ENCODE measurements at places on chromosomes 4 and X. TPM values are rescaled to one million over a fixed set of nuclear protein-coding genes. Genes with fewer than 3 reads are reported as not detected.

GRCh38 chr4:156829201-156829873 is 142.3 kb downstream of the PDGFC start:
- H3K27ac ChIP-seq, result no peak overlapping the region
- DNase-seq, result no peak
- H3K27me3 ChIP-seq, result no peaks in the 10 kb centered on the region
- no peaks in the 10 kb centered on the region for H3K36me3 ChIP-seq
- no peaks in the 10 kb centered on the region for H3K4me1 ChIP-seq
- no peak overlapping the region for H3K4me3 ChIP-seq

DNA sequence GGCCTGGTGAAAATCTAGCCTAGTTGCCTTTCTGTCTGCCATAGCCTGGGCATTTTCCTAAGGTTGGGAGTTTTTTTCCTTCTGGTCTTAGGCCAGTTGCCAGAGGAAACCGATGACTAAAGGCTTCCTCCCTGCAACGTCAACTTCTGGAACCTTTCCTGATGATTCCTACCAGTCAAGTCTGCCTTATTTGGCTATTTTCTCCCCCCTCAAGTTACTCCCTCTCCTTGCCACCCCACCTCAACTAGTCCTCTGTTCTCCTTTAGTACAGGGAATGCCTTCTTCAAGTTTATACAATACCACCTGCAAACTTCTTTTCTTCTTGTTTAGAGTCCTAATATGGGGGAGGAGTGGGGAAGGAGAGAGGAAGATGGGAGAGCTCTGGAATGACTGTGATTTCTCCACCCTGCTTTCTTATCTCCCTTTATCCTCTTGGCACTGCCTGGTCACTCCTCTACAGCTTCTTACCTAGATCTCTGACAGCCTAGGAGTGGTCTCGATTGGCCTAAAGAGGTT is 10.6 kb downstream of the MSN start:
- H3K27me3 ChIP-seq, result no peaks in the 10 kb centered on the region
- DNase-seq, result no peak
- peak overlapping the region; percentile 4 for H3K27ac ChIP-seq
- H3K4me1 ChIP-seq, result peaks cover 89% of the 10 kb centered on the region
- H3K36me3 ChIP-seq, result no peaks in the 10 kb centered on the region

GRCh38 chrX:8729811-8730210 is 2.1 kb downstream of the ANOS1 start:
- no peak overlapping the region for H3K27ac ChIP-seq
- H3K4me1 ChIP-seq, result no peaks in the 10 kb centered on the region
- no peaks in the 10 kb centered on the region for H3K27me3 ChIP-seq
- DNase-seq, result no peak
- H3K4me3 ChIP-seq, result no peak overlapping the region
- no peaks in the 10 kb centered on the region for H3K36me3 ChIP-seq

The SEC24B gene
- 17.6 TPM for polyA plus RNA-seq

The POU4F2 gene
- not detected for polyA plus RNA-seq

GRCh38 chr4:68187145-68187544 is 57.5 kb upstream of the TMPRSS11F start:
- no peak overlapping the region for H3K4me3 ChIP-seq
- no peak overlapping the region for H3K27ac ChIP-seq
- no peak for DNase-seq
- H3K36me3 ChIP-seq, result no peaks in the 10 kb centered on the region
- H3K27me3 ChIP-seq, result no peaks in the 10 kb centered on the region

The HS3ST1 gene
- polyA plus RNA-seq, result not detected

The NXT2 gene
- polyA plus RNA-seq, result 15.8 TPM

DNA sequence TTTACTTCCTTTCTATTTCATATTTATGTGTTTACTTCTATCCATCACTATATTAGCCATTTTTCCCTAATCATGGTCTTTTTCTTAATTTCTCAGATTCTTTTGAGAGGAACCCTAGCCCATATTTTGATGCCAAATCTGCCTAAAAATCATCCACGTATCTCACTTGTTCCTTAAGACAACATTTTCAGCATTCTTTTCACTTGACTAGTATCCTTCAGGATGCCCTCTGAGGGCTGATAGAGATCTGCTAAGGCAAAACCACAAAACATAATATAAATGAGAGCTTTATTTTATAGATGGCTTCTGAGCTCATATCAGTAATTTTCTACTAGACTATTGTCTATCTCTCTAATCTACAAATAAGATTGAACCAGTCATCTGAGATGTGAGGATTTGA is 341.9 kb downstream of the GPM6A start:
- H3K4me3 ChIP-seq, result no peak overlapping the region
- no peak overlapping the region for H3K27ac ChIP-seq
- H3K36me3 ChIP-seq, result no peaks in the 10 kb centered on the region
- no peaks in the 10 kb centered on the region for H3K4me1 ChIP-seq

GRCh38 chr4:168857009-168857408 is 153.0 kb downstream of the CBR4 start:
- no peaks in the 10 kb centered on the region for H3K36me3 ChIP-seq
- no peaks in the 10 kb centered on the region for H3K27me3 ChIP-seq
- H3K4me1 ChIP-seq, result no peaks in the 10 kb centered on the region
- no peak overlapping the region for H3K27ac ChIP-seq

DNA sequence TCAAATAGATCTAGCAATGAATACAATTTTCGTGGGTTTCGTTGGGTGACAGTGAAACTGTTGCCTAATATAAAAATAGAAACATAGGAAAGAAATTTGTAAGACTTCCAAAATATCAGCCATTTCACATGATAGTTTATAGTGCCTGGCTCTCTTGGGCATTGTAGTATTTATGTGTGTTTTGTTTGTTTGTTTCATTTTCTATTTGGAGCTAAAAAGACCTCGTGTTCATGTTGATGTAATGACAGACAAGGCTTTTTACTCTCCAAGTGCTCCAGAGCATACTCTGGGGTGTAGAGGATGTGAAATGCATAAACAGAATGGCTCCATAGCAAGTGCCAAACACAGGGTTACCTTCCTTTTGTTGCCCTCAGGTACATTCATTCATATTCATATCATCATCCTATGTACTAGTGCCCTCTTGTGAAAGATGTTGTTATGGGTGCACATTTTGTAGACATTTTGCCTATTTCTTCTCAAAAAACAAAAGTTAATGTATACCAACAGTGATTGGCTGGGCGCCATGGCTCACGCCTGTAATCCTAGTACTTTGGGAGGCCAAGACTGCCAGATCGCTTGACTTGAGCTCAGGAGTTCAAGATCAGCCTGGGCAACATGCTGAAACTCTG is 100.7 kb upstream of the AMOT start:
- H3K27me3 ChIP-seq, result no peaks in the 10 kb centered on the region
- no peaks in the 10 kb centered on the region for H3K4me1 ChIP-seq
- no peak overlapping the region for H3K27ac ChIP-seq
- no peak for DNase-seq
- no peak overlapping the region for H3K4me3 ChIP-seq

DNA sequence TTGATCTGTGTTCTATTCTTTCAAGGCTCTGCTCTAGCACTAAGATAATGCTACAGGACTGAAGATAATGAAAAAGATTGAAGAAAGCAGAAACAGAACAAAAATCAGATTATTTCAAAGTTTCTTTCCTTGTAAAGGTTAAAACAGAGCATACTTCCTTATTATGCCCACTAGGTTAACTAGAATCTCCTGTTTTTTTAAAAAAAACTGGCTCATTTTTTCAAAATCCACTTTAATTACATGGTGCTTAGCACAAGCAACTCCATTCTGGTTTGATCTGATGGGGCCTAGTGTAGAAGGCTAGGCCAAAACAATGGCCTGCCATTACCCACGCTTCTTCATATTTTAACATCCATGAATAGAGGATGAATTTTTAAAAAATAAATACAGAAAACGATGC is 1.2 kb upstream of the UBA6 start:
- DNase-seq, result no peak
- H3K36me3 ChIP-seq, result no peaks in the 10 kb centered on the region
- H3K4me1 ChIP-seq, result peaks cover 35% of the 10 kb centered on the region
- H3K27me3 ChIP-seq, result no peaks in the 10 kb centered on the region

The FRMD7 gene
- not detected for polyA plus RNA-seq

The ATP2B3 gene
- not detected for polyA plus RNA-seq

- no peak overlapping the region for H3K4me3 ChIP-seq
- H3K36me3 ChIP-seq, result no peaks in the 10 kb centered on the region
- no peaks in the 10 kb centered on the region for H3K4me1 ChIP-seq
- no peak overlapping the region for H3K27ac ChIP-seq
Observed at GRCh38 chrX:106725931-106726330, 570 bp upstream of the RNF128 start.

GRCh38 chrX:39859991-39860861 is 237.5 kb downstream of the BCOR start:
- peaks cover 26% of the 10 kb centered on the region for H3K4me1 ChIP-seq
- no peaks in the 10 kb centered on the region for H3K27me3 ChIP-seq
- H3K4me3 ChIP-seq, result no peak overlapping the region

- no peaks in the 10 kb centered on the region for H3K36me3 ChIP-seq
- H3K27me3 ChIP-seq, result no peaks in the 10 kb centered on the region
- no peak overlapping the region for H3K4me3 ChIP-seq
- no peaks in the 10 kb centered on the region for H3K4me1 ChIP-seq
- no peak overlapping the region for H3K27ac ChIP-seq
Observed at GRCh38 chr4:188989371-188989770, 850.1 kb downstream of the TRIML1 start.

GRCh38 chr4:175947117-175947722 is 118.4 kb upstream of the WDR17 start:
- no peak overlapping the region for H3K4me3 ChIP-seq
- H3K27ac ChIP-seq, result no peak overlapping the region
- no peaks in the 10 kb centered on the region for H3K36me3 ChIP-seq
- DNase-seq, result no peak

- no peak overlapping the region for H3K27ac ChIP-seq
- no peaks in the 10 kb centered on the region for H3K4me1 ChIP-seq
- no peaks in the 10 kb centered on the region for H3K36me3 ChIP-seq
Observed at GRCh38 chr4:148292686-148293085, 149.5 kb downstream of the NR3C2 start.

DNA sequence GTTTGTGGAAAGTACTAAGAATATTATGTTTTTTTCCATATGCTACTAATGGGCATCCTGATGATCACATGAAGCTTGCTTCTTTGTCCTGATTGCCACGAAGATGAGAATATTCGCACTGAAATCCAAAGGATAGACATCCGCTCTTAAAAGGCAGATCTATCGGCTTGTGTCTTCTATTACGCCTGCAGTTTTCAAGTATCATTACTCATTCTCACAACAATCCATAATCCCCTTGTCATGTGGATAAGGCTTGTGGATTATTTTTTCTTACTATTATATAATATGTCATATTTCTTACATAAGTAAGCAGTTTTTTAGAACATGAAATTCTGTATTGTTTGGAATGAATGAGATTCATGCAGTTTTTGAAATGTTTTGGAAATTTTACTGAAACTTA is 62.8 kb downstream of the KCNIP4 start:
- H3K4me3 ChIP-seq, result no peak overlapping the region
- H3K27me3 ChIP-seq, result no peaks in the 10 kb centered on the region
- no peaks in the 10 kb centered on the region for H3K4me1 ChIP-seq
- no peaks in the 10 kb centered on the region for H3K36me3 ChIP-seq
- no peak for DNase-seq

- no peak within 1 kb of the TSS for H3K27ac ChIP-seq
- H3K4me1 ChIP-seq, result no peaks in the 10 kb centered on the region
- no peak within 1 kb of the TSS for H3K4me3 ChIP-seq
- H3K27me3 ChIP-seq, result no peaks in the 10 kb centered on the region
- H3K36me3 ChIP-seq, result no peaks in the 10 kb centered on the region
Observed at GRCh38 chr4:110475881-110476818, at the start of gene ENPEP. ENPEP (plus strand) TSS chr4:110476155; CDS start chr4:110476415, 260 bp downstream.

- no peaks in the 10 kb centered on the region for H3K27me3 ChIP-seq
- H3K27ac ChIP-seq, result peak overlapping the region; percentile 97
- peaks cover 20% of the 10 kb centered on the region for H3K36me3 ChIP-seq
- peak; percentile 3 for DNase-seq
Observed at GRCh38 chr4:498328-498904, 540 bp downstream of the ZNF721 start.

The TTC29 gene
- not detected for polyA plus RNA-seq

All from CD8-positive, alpha-beta memory T cell (primary cell).